ENCODE measurements at places on chromosomes 7 and 10. TPM values are rescaled to one million over a fixed set of nuclear protein-coding genes. Genes with fewer than 3 reads are reported as not detected.

GRCh38 chr7:156255635-156256034 lies 384.9 kb upstream of the RNF32 start:
- DNase-seq = no peak

DNA sequence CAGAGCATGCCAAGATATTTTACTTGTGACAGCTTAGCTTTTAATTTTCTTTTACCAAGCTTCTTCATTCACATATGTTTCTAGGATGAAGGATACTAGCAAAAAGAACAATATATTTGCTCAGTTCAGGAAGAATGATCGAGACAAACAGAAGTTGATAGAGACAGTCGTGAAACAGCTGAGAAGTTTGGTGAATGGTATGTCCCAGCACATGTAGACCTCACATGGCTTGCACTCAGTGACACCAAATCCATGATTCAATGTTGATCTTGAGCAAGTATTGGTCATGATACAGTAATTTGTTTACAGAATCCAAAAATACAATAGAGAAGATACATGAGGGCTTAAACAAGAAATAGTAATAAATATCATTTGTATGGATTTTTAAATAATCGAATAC lies 2.5 kb upstream of the CYP26C1 start:
- no peak for DNase-seq

GRCh38 chr7:130384371-130384801 lies 4.1 kb downstream of the CPA1 start:
- no peak for DNase-seq

Gene EIF4EBP2
- total RNA-seq = 64.4 TPM

Gene CELF2
- 17.2 TPM for total RNA-seq

Gene PVRIG
- 86.6 TPM for total RNA-seq

DNA sequence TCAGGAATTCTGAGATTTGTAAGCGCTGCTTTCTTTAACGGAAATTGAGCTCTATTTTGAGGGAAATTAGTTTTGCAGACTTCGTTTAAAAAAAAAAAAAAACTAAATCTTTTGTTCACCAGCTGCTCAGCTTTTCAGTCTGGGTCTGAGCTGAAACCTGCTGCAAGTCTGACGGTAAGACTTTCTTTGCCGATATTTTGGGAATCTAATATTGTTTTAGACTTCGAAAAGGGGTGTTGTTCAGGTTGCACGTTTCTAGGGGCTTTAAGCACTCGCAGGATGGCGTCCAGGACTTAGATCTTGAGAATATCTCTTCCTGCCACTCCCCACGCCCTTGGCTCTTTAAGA lies 1.8 kb upstream of the MEOX2 start:
- DNase-seq = no peak

DNA sequence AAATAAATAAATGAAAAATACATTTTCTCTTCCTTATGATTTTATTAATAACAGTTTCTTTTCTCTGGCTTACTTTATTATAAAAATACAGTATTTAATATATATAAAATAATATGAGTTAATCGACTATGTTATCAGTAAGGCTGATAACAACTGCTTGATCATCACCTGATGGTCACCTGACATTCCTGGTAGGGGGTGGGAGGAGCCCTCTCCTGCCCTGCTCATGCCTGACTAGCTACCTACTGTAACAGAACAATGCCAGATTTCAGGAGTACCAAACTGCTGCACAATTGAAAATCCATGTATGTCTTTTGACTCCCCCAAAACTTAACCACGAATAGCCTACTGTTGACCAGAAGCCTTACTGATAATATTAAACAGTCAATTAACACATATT lies 1.3 kb upstream of the APBB1IP start:
- DNase-seq = peak; percentile 50

DNA sequence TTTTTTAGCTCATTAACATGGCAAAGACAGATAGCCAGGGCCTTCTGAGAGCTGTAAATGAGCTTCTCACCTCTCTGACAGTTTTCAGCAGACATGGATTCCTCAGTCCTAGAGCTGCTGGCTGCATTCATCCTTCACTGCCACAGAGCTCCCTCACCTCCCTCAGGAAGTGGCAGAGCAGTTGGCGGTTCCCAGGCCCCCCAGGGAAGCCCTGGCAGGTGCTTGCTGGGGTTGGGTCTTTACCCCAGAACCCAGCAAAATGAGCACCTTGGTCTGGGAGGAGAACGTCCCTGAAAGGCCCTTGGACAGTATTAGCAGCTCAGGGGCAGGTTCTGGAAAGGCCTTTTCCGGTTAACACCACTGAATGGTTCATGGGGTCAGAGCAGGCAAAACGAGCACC lies 288.0 kb downstream of the PTPRN2 start:
- no peak for DNase-seq

DNA sequence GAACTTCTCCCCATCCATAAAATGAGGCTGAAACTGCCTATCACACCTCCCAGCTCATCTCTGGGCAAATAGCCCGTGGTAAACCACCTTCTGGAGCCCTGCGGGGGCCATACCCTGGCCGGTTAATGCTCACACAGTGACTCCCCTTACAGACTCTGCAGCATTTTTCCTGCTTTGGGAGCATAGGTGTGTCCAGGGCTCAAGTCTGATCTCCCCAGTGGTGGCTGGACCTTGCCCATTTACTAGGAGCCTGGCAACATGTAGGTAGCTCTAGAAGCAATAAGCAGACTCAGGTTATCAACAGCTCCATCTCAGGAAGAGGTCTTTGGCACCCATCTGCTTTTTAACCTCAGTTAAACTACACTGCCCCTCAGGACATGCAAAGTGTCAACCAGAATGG lies 5.5 kb upstream of the CDHR1 start:
- DNase-seq = no peak

GRCh38 chr10:14429043-14429700 lies 98.4 kb upstream of the FRMD4A start:
- DNase-seq = no peak

Gene C10orf90
- not detected for total RNA-seq

- DNase-seq = no peak
Measured at GRCh38 chr7:12456506-12456905, 52.8 kb upstream of the VWDE start.

GRCh38 chr7:65250697-65251395 lies 122.8 kb upstream of the ZNF92 start:
- DNase-seq = no peak

Gene CYP26C1
- total RNA-seq = 0.15 TPM

Gene MMP21
- total RNA-seq = not detected

DNA sequence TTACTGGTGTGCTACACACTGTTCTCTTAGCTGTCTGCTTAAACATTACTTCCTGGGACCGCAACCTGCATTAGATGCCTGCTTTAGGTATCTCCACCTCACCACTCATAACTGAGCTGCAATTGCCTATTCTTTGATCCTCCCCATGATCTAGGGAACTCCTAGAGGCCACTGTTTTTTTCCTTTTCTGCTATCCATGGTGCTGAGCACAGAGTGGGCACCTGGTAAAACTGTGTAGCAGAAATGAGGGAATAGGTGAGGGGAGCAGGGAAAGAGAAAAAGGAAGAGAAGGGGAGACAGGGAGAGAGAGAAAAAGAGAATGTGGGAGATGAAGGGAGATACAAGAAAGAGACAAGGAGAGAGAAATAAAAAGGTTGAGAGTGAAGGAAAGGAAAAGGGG lies 434.9 kb downstream of the ADRA2A start:
- DNase-seq = no peak

GRCh38 chr7:17130281-17131059 lies 168.0 kb upstream of the AHR start:
- DNase-seq = no peak

- no peak for DNase-seq
Measured at GRCh38 chr7:1231214-1232102, 1.2 kb upstream of the UNCX start.

- no peak for DNase-seq
Measured at GRCh38 chr7:100577103-100577502, 3.4 kb upstream of the SAP25 start.

GRCh38 chr10:43708262-43708661 lies 59.6 kb upstream of the ZNF32 start:
- no peak for DNase-seq

- no peak for DNase-seq
Measured at GRCh38 chr7:16627236-16627635, 18.3 kb downstream of the ANKMY2 start.

GRCh38 chr10:120931423-120931822 lies 80.3 kb downstream of the WDR11 start:
- DNase-seq = no peak

GRCh38 chr10:1567152-1567551 lies 170.2 kb downstream of the ADARB2 start:
- DNase-seq = no peak

DNA sequence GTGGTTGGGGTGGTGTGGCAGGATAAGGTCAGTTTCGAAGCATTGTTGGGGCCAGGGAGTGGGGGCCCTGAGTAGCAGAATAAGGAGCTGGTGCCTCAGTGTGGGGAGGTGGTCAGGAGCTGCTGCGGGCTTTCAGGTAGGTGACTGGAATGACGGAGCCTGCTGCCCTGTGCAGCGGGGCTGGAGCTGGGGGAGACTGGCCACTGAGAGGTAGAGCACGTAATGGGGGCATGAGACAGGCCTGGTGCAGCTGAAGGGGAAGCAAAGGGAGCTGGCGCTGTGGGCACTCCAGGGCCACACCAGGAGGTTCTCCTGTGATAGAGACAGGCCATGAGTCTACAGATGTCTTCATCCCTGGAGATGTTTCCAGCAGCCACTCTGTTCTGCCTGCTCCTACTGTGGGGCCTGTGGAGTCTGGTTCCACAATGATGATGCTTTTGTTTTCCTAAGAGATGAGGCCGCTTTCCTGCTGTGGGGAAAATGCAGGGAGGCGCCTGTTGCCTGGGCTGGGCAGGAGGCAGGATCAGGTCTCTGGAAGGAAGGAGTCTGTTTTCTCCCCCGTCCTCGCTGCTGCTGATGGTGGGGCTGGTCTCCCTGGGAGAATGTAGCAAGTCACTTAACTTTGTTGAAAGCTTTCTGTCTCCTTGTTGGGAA lies 31.1 kb downstream of the NUB1 start:
- DNase-seq = no peak

DNA sequence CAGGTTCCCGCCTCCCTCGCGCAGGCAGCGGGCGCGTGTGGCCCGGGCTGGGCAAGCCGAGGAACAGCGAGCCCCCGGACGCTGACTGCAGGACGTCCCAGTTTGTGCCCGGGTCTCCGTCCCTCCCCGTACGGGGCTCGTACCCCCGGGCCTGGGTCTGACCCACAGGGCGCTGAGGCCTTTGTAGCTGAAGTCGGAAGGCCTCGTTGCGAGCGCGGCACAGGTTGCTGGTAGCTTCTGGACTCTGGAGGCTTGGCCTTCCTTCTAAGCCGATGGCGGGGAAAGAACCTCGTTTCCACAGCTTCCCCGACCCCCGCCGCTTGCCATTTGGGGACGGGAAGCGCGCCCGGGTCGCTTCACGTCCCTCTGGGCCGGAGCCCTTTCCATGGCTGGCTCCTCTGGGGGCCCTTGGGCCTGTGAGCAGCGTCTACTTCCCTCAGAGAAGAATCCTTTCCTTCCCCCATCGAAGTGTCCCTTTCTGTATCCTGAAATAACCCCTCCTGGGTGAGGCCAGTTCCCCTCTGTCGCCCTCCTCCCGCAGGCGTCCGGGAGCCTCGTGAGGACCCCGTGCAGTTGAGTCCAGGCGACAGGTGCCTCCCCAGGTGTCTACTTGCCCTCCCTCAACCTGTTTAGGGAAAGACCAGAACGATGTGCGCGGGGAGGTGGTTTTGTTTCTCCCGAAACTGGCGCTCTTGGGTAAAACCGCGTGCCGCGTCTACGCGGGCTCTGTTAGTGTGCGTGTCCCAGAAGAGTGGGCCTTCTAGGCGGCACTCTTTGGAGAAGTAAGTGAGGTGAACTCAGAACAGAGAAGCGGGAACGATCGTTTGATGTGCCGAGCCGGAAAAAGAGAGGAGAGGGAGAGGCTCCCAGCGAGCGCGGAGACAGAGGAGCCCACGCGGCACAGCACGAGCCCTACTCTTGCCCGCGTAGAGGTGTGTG lies 9.3 kb downstream of the EVX1 start:
- no peak for DNase-seq

Gene BTBD16
- total RNA-seq = not detected

Gene GRID1
- total RNA-seq = 3.1 TPM

Gene STEAP2
- not detected for total RNA-seq

DNA sequence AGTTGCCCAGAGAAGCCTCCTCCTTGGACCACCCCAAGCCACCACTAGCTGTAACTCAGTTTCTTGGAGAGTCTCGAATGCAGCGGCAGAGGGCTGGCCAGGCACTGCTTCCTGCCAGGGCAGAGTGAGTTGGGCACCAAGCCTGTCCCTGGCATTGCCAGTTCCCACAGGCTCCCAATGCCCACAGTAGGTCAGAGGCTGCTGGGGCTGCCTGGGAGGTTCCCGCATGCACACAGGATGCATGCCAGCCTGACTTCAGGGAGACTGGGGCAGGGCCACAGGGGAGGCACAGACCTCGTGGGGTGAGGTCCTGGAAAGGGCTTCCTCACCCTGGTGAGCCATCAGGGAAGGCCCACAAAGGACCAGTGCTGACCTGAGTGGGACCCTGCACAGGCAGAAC lies 152.8 kb downstream of the ZNF248 start:
- no peak for DNase-seq

Gene FAM53B
- 50.5 TPM for total RNA-seq

Gene TMEM26
- total RNA-seq = not detected

GRCh38 chr10:77371848-77372799 lies 265.5 kb downstream of the KCNMA1 start:
- no peak for DNase-seq

- no peak for DNase-seq
Measured at GRCh38 chr7:105799006-105799405, 77.4 kb downstream of the ATXN7L1 start.

DNA sequence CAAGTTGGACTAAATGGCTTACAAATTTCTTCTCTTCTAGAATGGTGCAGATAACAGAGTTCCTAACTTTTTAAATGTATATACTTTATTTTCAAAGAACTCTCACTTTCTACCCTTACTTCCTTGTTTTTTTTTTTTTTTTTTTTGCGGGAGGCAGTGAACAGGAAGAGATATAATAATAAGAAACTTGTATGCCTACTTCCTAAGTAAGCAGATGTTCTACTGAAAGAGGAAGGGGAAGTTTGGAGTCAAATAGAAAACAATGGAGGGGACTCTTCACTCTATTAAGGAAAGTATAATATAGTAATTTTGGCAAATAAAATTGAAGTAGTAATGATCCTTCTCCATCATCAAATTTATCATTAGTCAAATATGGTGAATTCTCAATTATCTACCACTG lies 754.0 kb downstream of the KCNMA1 start:
- DNase-seq = no peak

Gene PPP1R9A
- not detected for total RNA-seq

Gene OPN4
- not detected for total RNA-seq

Gene TSPAN15
- total RNA-seq = 4.0 TPM

Gene LSM8
- 92.6 TPM for total RNA-seq

Gene CDC14C
- total RNA-seq = not detected

Gene OR2A42
- total RNA-seq = not detected

GRCh38 chr10:69338547-69339450 lies 60.5 kb downstream of the HK1 start:
- DNase-seq = no peak
